ENCODE measurements at places on chromosomes 11 and 22. TPM values are rescaled to one million over a fixed set of nuclear protein-coding genes. Genes with fewer than 3 reads are reported as not detected.

DNA sequence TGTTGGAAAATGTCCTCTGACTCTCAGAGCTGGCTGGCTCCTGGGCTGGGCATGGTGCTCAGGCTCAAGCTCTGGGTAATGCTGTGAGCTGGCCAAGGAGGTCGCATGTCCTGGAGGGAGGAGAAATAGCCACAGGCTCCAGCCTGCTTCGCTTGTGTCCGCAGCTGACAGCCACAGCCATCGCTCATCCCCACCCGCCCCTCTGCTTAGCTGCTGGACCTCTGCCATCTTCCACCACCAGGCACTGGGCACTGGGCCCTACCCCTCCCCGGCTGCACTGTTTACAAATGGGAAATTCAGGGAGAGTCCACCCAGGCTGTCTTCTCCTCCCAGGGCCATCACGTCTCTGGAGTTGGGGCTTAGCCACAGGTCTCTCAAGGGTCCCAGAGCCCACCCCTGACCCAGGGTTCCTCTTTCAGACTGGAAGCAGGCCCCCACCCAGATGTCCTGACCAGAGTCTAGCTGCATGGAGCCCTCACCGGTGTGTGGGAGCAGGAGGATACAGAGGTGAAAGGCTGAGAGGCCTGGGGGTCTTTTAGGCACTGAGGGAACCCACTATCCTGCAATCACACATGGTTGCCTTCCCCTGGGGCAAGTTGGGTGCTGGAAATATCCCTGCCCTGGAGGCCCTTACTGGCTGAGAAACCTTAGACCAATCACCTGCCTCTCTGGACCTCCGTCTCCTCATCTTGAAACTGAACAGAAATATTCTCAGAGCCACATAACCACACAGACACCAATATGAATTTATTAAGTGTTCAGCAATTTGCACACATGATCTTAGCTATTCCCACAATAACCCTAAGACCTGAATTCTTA, 62.7 kb downstream of the CD82 start:
- no peaks in the 10 kb centered on the region for H3K36me3 ChIP-seq
- no peak for DNase-seq
- no peaks in the 10 kb centered on the region for H3K27me3 ChIP-seq

DNA sequence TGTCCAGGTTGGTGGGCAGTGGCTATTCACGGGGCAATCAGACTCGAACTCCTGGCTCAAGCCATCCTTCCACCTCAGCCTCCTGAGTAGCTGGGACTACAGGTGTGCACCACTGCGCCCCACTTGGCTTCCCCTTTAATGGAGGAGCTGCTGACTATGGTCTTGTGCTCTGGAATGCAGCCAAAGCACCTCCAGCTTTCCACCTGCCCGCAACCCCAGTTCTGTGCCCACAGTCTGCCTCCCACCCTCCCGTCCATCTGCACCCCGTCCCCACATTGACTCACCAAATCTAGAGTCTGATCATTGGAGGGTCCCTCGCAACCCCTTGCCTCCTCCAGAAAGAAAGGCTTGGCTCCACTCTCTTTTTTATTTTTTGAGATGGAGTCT, 41.0 kb downstream of the KCNJ4 start:
- H3K27ac ChIP-seq: no peak overlapping the region
- DNase-seq: no peak
- H3K36me3 ChIP-seq: no peaks in the 10 kb centered on the region
- peaks cover 4% of the 10 kb centered on the region for H3K4me1 ChIP-seq
- H3K4me3 ChIP-seq: no peak overlapping the region

- no peak for DNase-seq
- H3K27me3 ChIP-seq: no peaks in the 10 kb centered on the region
- no peak overlapping the region for H3K27ac ChIP-seq
- no peak overlapping the region for H3K4me3 ChIP-seq
Observed at GRCh38 chr11:95886462-95886861, 37.4 kb downstream of the MTMR2 start.

DNA sequence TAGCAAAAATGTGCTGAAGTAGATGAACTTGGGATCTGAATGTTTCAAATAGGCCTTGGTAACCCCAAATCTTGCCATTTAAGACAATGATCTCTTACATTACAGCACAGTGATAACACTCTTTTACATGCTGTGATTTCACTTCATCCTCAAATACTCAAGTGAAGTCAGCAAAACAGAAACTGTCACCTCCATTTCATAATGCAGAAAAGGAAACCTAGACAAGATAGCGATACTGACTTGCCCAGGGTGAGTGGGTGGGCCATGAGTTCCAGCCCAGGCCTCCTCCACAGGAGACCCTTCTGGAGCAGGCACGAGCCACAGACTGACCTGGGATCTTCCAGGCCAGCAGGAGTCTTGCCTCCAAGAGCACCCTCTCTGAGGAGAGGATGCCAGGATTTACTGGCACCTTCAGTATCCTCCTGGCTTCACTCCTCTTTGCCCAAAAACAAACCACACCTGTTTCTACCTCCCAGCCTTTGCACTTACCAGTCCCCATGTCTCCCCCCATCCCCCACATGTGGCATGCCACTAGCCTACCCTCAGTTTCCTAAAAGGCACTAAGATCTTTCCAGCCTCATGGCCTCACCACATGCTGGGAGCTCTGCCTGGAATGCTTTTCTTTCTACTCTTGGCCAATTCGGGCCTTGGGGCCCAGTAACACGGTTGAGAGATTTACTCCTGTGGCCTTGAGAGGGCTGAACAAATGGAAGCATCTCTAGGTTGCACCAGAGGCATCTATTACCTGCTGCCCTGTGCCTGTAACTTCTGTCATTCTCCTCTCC, 1.9 kb upstream of the DGAT2 start:
- peaks cover 38% of the 10 kb centered on the region for H3K4me1 ChIP-seq
- no peak for DNase-seq
- H3K27ac ChIP-seq: no peak overlapping the region
- peaks cover 39% of the 10 kb centered on the region for H3K27me3 ChIP-seq
- no peaks in the 10 kb centered on the region for H3K36me3 ChIP-seq

SLC15A3 gene
- 3.5 TPM for total RNA-seq

OR2D2 gene
- not detected for total RNA-seq

GRCh38 chr11:115528225-115528624, 24.0 kb upstream of the CADM1 start:
- H3K36me3 ChIP-seq: no peaks in the 10 kb centered on the region
- H3K27ac ChIP-seq: no peak overlapping the region
- peaks cover 19% of the 10 kb centered on the region for H3K27me3 ChIP-seq

- no peak for DNase-seq
- H3K4me1 ChIP-seq: no peaks in the 10 kb centered on the region
- no peak overlapping the region for H3K4me3 ChIP-seq
- H3K36me3 ChIP-seq: no peaks in the 10 kb centered on the region
- no peak overlapping the region for H3K27ac ChIP-seq
Observed at GRCh38 chr11:78946945-78947902, 372.6 kb upstream of the NARS2 start.

GRCh38 chr11:45272701-45273100, 13.4 kb downstream of the SYT13 start:
- H3K4me1 ChIP-seq: no peaks in the 10 kb centered on the region
- H3K27me3 ChIP-seq: peaks cover 58% of the 10 kb centered on the region
- no peak overlapping the region for H3K4me3 ChIP-seq
- DNase-seq: no peak
- no peak overlapping the region for H3K27ac ChIP-seq

DNA sequence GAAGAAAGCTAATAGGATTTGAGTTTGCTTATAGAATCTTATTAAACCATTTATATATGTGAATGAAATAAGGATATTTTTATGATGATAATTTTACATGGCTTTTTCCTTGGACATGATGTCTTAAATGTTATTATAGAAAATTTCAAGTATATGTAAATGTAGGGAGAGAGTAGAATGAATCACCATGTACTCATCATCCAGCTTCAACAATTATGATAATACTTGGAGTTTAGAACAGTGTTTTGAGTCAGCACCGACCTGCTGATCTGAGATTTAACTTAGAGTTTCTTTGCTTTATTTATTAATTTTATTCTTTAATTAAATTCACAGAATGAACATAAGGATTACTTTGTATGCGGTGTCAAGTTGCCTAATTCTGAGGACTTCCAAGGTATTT, 193.5 kb downstream of the UVRAG start:
- H3K4me1 ChIP-seq: no peaks in the 10 kb centered on the region
- no peak for DNase-seq
- H3K27ac ChIP-seq: no peak overlapping the region
- H3K36me3 ChIP-seq: peaks cover 12% of the 10 kb centered on the region

GRCh38 chr11:26958702-26959049, 35.2 kb upstream of the FIBIN start:
- H3K4me1 ChIP-seq: no peaks in the 10 kb centered on the region
- no peaks in the 10 kb centered on the region for H3K27me3 ChIP-seq
- H3K4me3 ChIP-seq: no peak overlapping the region
- H3K36me3 ChIP-seq: no peaks in the 10 kb centered on the region
- no peak overlapping the region for H3K27ac ChIP-seq
- DNase-seq: no peak

DNA sequence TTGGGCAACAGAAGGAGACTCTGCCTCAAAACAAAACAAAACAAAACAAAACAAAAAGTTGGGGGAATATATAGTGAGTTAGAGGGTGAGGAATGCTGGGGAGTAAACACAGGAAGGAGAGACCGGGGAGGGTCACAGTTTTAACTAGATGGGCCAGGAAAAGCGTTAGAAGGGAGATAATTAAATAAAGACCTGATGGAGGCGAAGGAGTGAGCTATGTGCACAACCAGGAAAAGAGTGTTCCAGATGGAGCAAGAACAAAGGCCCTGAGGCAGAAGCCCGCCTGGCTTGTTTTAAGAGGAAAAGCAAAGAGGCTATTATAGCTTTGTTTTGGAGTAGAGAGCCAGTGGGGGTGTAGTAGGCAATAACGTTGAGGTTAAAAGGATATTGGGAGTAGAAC, 4.8 kb upstream of the PLA2G6 start:
- DNase-seq: no peak
- no peak overlapping the region for H3K27ac ChIP-seq
- H3K4me3 ChIP-seq: no peak overlapping the region
- no peaks in the 10 kb centered on the region for H3K36me3 ChIP-seq
- H3K27me3 ChIP-seq: no peaks in the 10 kb centered on the region
